Hindlimb muscle (tissue), 1 donor: ENCODE measurements at places on chromosomes 13 and 19. TPM values are rescaled to one million over a fixed set of nuclear protein-coding genes. Genes with fewer than 3 reads are reported as not detected.

DNA sequence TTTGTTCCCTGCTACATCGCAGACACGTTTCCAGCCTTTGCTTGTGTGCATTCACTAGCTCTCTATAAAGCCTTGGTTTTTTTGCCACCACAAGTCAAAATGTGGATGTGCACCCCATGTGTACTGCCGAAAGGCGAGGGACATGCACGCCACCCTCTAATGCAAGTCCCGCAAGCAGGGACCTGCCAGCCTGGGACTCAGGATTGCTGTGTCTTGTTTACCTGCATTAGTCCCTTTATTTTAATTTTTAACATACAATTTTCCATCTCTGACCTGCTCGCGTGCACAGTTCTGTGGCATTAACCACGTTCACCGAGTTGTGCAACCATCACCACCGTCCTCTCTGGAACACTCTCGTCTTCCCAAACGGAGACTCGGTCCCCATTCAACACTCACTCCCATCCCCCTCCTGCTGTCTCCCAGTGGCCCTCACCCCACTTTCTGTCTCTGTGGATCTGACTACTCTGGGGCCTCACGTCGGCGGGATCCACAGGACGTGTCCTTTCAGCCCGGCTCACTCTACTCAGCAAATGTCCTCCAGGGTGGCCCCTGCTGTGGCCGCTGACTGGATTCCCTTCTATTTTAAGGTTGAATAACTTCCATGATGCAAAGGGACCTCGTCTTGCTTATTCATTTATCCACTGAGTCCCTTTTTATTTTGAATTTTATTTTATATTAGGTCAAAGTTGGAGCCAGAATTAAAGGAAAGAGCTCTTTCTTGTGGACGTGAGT lies 58.4 kb downstream of the RASA3 start:
- no peak for DNase-seq

- no peak for DNase-seq
These were observed 36.0 kb upstream of the KPNA3 start for GRCh38 chr13:49828453-49828852.

The TBXA2R gene
- polyA plus RNA-seq = 3.4 TPM

DNA sequence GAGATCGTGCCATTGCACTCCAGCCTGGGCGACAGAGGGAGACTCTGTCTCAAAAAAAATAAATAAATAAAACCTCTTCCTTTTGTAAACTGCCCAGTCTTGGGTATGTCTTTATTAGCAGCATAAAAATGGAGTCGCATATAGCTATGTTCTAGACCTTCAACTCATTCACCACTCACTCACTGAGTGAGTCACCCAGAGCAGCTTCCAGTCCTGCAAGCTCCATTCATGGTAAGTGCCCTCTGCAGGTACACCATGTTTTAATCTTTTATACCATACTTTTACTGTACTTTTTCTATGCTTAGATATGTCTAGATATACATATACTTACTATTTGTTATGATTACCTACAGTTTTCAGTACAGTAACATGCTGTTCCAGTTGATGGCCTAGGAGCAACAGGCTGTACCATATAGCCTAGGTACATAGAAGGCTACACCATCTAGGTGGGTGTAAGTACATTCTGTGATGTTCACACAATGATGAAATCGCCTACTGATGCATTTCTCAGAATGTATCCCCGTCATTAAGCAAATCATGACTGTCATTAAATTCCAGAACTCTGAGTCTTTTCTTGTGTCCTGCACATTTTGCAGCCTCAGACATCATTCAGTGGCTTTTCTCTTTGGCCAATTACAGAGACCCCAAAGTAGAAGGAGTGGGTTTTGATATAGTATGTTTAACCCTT lies 13.7 kb upstream of the FARP1 start:
- no peak for DNase-seq

GRCh38 chr13:57250472-57250871 lies 83.5 kb downstream of the PRR20E start:
- no peak for DNase-seq

- no peak for DNase-seq
These were observed 145.5 kb downstream of the DLEU7 start for GRCh38 chr13:50697746-50698539.

The ZNF555 gene
- polyA plus RNA-seq = 13.3 TPM

GRCh38 chr13:111129465-111130115 lies 14.5 kb downstream of the ARHGEF7 start:
- no peak for DNase-seq

DNA sequence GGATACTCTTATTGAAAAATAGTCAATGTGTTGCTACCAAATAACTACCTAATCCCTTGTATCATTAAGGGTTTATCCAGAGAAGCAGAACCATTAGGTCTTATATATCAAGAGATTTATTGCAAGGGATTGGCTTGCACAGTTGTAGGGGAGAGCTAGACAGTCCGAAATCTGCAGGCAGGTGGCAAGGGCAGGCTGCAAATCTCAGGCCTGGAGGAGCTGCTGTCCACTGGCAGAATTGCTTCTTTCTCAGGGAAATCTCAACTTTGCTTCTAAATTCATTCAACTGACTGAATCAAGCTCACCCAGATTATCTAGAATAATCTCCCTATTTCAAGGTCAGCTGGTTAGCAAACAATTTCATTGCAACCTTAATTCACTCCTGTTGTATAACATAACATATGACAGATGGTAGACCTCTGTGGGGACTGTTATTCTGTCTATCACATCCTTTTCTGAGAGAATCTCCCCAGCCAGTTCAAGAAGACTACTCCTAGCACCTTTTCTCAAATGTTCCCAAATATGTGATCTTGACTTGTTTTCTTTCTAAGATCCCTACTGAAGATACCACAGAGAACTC lies 194.2 kb downstream of the NHLRC3 start:
- no peak for DNase-seq

- DNase-seq = no peak
These were observed 15.5 kb downstream of the DPP9 start for GRCh38 chr19:4707956-4708650.

DNA sequence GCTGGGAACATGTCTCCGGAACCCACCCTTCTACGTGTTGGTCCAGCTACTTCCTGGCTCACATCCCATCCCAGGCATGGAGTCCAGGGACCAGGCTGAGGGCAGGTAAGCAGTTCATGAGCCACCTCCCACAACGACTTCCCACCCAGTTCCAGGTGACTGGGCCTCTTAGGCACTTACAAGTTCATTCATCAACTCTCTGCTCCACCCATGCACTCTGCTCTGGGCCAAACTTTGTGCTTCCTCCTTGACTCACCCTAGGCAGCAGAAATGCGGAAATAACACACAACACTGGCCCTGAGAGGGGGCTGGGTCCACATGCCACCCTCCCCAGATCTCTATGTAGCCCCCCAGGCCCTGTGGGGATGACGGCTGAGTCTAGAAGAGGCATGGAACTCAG lies 20.5 kb downstream of the IQCN start:
- DNase-seq = no peak

DNA sequence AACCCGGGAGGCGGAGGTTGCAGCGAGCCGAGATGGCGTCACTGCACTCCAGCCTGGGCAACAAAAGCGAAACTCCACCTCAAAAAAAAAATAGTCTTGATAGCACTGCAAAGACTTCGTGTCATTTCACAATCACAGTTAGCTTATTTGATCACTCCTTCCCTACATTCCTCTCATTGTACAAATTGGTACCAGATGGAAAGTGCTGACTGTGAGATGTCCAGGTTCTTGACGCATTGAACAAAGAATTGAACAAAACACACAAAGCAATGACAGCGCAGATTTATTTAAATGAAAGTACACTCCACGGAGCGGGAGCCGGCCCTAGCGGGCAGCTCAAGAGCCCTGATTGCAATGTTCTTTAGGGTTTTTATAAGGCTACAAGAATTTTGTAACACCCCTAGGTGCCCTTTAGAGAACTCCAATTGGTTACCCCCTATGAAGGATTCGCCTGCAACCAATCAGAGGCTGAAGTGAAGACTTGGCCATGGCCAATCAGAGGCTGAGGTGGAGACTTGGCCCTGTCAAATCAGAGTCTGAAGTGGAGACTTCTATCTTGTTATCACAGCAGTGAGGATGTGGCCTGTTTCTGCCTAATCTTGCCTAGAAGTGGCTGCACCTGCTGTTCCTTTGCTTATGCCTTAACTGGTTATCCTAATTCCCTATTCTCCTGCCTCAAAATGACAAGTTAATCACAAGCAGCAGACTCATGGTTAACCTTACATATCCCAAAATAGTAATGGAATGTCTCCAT lies 16.7 kb downstream of the ZNF556 start:
- DNase-seq = no peak

DNA sequence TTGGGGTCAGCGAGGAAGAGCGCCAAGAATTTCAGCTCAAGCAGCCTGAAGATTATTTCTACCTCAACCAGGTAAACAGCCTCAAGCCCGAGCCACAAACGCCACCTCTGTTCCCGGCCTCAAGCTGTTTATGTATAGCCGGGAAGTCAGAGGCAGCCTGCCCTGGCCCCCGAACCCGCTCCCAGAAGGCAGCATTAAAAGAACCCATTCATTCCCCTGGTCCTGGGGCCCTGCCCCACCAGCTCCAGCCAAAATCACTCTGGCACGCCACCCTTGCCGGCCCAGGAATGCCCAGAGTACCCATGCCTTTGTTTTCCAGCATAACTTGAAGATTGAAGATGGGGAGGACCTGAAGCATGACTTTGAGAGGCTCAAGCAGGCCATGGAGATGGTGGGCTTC lies 61.2 kb upstream of the USE1 start:
- DNase-seq = no peak

DNA sequence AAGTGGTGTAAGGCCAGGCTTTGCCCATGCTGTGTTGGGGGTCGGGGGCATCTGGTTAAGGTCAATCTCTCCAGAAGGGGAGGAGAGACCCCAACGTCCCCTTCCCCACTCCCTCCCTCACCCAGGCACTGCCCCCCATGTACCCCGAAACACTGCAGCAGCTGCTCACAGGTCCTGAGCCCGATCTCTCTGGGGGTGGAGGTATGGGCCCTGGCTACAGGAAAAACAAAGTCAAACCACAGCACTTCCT lies 10.2 kb downstream of the CAPN12 start:
- no peak for DNase-seq

- no peak for DNase-seq
These were observed 126.4 kb upstream of the FRY start for GRCh38 chr13:31904941-31905824.

The RNASEH2B gene
- polyA plus RNA-seq = 34.8 TPM

DNA sequence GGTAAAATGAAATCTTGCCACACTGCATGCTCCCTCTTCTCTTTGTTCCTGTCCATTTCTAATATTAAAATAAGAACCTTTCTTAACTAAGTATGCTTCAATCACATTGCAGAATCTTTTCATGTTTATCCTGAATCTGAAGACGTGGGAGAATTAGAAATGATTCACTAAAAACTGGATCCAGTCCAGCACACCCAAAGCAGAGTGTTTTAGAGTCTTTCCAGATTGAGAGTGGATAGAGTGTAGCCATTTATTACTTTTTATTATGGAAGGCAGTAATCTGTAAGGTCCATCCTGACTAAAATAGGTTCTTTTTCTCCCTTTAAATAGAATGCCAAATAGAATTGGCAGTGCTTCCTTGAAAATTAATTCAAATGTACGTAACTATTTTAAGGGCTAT lies 453.5 kb downstream of the TDRD3 start:
- no peak for DNase-seq

DNA sequence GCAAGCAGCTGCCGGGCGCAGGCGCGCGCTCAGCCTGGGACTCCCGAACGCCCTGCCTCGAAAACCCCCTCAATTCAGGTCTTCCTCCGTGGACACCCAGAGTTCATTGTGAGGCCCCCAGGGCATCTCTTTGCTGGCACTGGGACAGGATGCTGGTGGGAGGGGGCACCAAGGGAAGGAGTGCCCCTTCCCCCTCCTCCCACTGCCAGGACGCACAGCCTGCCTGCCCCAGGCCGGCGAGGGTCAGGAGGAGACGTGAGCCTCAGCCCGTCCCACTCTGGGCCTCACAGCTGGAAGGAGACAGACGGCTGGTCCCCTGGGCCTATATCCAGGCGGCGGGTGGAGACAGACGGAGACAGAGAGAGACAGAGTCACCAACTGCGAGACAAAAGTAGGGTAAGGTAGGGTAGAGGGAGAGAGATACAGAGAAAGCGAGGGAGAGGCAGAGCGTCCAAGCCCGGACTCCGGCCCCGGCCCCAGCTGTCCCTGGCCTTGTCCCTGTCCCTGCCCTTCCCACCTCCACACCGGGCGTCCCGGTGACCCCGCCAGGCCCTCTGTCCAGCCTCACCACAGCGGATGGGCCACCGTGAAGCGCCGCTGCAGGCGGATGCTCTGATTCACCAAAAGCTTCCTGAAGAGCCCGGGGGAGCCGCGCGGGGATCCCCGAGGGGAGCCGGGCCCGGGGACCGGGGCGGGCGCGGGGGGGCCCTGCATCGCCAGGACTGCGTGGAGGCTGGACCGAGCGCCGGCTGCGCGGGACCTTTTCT lies at the start of gene PDE4C:
PDE4C (minus strand) TSS at position 737 of the 767 bp plus-strand sequence; CDS start at position 714, 23 bp downstream.
- DNase-seq = no peak

DNA sequence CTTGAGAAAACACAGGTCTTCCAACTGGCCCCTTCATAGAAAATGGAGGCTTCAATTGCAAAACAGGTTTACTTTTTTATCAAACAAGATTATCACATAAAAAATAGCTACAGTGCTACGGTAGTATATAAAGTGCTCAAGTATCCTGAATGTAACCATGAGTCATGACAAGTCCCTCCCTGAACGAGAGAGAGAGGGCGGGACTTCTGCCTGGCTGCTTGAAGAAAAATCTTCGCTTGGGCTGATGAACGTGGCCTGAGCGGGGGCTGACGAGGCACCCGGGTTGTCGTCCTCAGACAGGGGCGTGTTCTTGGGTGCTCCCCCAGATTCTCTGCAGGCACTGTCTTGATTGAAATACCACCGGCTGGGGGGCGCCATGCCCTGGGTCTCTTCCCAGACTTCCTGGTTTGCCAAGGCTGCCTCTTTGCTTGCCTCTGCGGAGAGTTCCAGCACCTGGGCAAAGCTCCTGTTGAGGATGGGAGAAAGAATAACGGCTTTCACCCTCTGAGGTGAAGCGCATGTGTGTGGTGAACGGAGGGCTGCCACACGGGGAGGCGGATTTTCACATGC lies 23.2 kb upstream of the CPAMD8 start:
- DNase-seq = no peak

DNA sequence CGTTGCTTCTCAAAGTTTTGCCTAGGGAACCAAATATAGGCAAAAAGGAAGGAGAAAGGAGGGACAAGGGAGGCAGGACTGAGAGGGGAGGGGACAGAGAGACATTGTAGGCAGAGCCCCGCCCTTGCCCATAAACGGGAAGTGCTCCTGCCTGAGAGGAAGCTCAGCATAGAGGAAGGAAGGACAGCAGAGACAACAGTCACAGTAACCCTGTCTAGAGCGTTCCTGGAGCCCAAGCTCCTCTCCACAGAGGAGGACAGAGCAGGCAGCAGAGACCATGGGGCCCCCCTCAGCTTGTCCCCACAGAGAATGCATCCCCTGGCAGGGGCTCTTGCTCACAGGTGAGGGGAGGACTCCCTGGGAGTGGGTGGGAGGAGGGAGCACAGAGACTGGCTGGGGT lies at the start of gene CEACAM21:
CEACAM21 (plus strand) TSS at position 169 of the 400 bp plus-strand sequence; CDS start at position 278, 109 bp downstream.
- DNase-seq = peak; percentile 18

GRCh38 chr13:52848455-52849195 lies at the start of gene PCDH8:
TSS of gene PCDH8 (minus strand) at chr13:52848640. CDS start at chr13:52848436, 204 bp downstream.
- peak; percentile 22 for DNase-seq

- DNase-seq = no peak
These were observed 65.2 kb downstream of the RAP2A start for GRCh38 chr13:97499181-97499580.
